Hematopoietic multipotent progenitor cell treated with erythropoietin and hydrocortisone succinate and interleukin-3 and kit ligand, for 15 days (in vitro differentiated cells): ENCODE measurements at places on chromosomes 4 and X.

GRCh38 chr4:17665346-17665745, 50.9 kb downstream of the MED28 start:
- DNase-seq: no peak

DNA sequence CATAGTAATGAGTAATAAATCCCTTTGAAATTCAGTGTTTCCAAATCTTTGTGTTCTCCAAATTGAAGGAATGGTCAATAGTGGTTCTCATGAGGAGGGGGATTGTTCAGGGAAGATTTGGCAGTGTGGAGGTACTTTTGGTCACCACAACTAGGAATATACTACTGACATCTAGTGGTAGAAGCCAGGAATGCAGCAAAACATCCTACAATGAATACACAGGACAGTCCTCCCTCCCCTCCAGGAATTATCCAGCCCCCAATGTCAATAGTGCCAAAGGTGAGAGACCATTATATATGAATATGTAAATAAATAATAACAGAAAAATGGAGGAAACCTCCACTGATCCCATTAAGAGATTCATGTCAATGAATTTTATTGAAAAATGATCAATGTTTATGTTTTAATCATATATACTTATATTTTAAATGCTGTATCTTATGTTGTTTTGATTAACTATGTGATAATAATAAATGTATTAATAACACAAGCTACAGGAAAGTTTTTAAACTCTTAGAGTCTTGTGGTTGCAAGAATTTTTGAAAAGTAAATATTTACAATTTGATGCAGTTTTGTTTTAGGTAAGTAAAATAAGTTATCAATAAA, 14.4 kb upstream of the FAM9A start:
- DNase-seq: peak; percentile 23

GRCh38 chr4:85591406-85592098, 116.6 kb downstream of the ARHGAP24 start:
- no peak for DNase-seq

GRCh38 chr4:119027811-119028210, 107.8 kb upstream of the MYOZ2 start:
- DNase-seq: no peak

GRCh38 chrX:46643636-46644035, 70.1 kb downstream of the CHST7 start:
- no peak for DNase-seq

- no peak for DNase-seq
Measured at GRCh38 chr4:123379392-123379791, 17.2 kb upstream of the SPRY1 start.

DNA sequence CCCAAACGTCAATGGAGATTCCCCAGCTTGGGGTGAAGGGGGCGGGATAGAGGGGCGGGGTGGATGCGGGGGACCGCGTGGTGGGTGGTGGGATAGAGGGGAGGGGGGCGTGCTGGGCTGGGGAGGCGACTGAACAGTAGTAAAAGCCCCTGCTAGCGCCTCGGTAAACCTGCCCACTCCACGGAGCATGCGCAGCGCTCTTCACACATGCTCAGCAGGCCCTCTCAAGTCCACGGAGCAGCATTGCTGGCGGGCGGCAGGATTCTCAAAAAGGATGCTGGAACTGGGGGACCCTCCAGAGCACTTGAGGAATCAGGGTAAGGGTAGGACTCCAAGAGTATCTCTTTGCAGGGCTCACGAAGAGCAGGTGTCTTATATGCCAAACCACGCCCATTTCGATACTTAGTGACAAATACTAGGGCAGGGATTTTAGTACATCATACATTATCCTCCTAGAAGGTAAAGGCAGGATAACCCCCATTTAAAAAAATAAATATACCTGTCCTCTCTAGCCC, 378 bp upstream of the RPS6KA6 start:
- DNase-seq: no peak

GRCh38 chrX:24513416-24513815, 48.3 kb downstream of the PDK3 start:
- no peak for DNase-seq

DNA sequence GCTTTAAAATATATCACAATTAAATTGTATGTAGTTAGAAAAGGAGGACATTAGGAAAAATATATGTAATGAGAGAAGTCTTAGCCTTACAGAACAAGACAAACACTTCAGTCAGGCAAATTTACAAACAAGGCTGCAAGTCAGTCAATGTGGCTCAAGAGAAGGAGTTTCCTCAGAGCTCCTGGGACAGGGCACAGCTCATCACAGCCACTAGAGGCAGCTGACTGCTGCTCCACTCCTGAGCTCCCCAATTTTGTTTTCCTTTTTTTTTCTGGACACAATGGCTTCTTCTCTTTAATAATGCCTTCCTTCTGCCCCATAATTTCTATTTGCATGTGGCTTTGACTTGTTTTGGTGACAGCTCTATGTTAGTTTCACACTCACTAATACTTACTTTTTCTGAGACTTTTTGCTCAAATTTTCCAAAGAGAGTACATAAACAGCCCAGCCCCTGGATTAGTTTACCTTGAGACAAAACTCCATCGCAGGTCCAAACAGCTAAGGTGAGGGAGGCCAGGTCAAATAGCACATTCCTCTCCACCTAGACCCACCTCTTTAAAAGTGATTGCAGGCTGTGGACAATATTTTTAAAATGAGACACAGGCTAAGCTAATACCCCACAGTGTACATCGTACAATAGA, 850.4 kb upstream of the FRG1 start:
- DNase-seq: no peak

- no peak for DNase-seq
Measured at GRCh38 chr4:183366206-183366835, 44.1 kb upstream of the CLDN24 start.

DNA sequence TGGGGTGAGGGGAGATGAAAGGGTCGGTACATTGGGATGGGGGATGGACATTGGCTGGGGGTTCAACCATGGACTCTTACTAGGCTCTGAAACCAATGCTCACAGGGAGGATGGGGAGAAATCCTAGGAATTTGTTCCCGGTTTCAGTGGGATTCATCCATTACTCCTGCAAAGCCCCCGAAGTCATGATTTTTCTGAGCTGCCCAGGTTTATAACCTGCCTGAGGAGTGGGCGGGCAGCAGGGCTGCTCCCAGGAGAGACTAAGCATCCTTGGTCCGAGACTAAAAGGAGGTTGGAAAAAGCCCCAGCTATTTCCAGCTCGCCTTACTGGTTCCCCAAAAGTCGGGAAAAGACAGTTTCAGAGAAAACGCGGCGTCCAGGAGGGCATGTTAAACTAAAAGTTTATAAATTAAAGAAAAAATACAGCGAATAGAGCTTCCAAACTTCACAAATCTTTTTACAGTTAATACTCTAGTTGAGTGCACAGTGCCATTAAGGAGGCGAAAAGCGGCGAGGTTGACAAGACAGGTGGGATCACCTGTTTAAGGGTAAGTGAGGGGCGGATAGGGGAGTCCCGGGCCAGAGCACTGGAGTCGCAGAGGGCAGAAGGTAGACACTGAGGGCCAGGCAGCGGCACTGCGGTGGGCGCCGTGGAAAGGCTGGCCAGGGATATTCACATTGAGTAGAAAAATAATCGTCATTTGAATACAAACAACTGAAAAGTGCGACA, 3.7 kb downstream of the NKX3-2 start:
- DNase-seq: no peak

DNA sequence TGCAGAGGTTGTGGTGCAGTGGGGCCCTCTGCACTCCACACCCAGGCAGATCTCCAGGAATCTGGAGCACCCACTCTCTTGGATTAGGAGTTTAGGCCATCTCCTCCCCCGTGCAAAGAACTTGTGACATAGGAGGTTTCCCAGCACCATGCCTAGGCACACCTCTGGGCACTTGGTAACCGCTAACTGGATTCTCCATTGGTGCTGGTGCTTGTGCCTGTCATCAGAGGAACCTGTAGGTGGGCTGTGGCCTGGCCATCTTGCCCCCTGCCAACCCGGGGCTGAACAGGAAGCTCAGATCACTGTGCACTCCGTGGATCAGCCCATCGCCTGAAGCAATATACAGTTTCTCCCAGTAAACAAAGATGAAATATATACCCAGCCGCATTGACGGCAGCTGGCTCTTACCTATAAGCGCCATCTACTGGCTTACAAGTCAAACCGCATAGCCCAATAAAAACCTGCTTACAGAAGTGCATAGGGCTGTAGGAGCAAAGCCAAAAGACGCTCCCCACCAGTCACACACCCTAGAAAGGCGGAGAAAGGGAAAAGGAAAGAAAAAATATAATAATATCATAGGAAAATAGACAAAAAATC, 19.1 kb upstream of the TEX13B start:
- peak; percentile 3 for DNase-seq

GRCh38 chr4:40908702-40909362, 159.1 kb downstream of the NSUN7 start:
- DNase-seq: peak; percentile 62

DNA sequence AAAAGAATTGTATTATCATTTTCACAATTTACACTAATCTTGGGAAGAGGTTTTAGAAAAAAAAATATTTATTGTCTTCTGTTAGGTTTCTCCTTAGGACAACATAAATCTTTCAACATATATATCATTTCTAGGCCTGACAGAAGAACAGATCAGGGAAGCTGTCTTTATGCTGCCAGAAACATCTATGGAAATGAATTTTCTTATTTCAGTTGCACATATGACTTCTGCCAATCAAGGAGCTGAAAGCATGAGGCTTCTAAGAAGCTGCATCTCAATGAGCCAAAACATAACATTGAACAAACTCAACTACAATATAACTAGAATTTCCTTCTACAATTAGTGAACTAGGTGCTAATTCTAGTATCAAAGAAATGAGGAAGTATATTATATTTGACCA, 258.4 kb downstream of the MAPK10 start:
- no peak for DNase-seq

DNA sequence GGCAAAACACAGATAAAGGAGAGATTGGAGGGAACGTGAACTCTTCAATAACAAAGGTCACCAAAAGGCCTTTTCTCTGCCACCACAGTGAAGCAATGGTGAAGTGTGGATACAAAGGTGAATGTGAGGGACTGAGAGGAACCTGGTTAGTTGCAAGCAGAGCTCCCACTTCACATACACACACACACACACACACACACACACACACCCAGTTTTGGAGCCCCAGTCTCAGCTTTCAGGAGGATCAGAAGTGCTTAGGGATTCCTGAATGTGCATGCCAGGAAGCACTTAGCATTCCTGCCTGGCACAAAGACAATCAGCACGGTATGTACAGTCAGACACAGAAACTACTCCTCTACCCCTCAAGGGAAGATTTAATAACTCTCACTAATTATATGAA, 71.5 kb downstream of the ARHGEF9 start:
- DNase-seq: no peak

GRCh38 chrX:7263961-7264360, 116.0 kb upstream of the PUDP start:
- no peak for DNase-seq

GRCh38 chr4:24279469-24279868, 304.9 kb downstream of the DHX15 start:
- DNase-seq: no peak

- DNase-seq: no peak
Measured at GRCh38 chr4:173485164-173485563, 44.9 kb downstream of the HAND2 start.
